ENCODE measurements at places on chromosomes 1 and 21.

DNA sequence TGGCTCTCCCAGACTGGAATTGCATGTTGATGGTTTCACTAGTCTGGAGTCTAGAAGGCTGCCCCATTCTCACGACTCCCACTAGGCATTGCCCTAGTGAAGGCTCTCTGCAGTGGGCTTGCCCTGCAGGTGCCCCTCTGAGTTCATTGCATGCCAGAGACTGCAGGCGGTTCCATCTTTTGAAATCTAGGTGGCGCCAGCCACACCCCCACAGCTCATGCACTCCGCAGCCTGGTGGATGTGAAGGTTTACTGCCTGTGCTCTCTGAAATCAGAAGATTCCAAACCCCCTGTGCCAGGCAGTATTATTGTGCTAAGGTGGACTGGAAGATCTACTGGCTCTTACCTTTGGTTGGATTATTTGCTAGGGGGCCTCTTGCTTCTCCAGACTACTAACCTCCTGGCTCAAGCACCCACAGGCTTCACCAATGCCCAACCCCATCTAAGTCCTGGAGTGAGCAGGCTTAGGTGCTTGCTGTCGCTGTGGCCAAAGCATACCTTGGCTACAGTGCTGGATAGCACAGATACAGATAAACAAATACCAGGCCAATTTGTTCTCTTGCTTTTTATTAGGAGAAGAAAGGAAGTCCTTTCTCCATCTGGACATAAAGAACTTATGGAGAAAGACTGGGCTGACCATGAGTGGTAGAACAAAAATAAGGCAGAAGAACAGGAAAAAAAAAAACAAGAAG lies 83.5 kb upstream of the SIM2 start:
- DNase-seq: no peak

- peak; percentile 5 for DNase-seq
These were observed 176.8 kb upstream of the USP25 start for GRCh38 chr21:15552914-15553494.

GRCh38 chr1:222247081-222247480 lies 300.8 kb downstream of the HHIPL2 start:
- no peak for DNase-seq

DNA sequence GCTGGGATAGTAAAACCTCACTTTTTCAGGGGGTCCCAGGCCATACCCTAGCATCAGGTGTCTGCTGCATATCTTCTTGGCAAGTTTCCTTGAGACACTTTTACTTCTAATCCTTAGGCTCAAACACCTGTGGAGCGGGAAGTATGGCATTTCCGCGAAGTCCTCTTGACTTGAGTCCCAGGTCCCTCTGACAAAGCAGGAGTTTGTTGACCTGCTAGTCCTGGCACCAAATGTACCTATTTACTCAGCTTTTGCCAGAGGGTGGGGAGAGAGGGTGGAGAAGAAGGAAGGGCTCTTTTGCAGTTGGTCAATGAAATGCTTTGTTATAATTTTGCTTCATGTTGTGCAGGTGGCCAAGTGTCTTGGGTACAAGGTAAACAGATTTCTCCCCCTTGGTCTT lies 59.7 kb downstream of the CLIC6 start:
- no peak for DNase-seq

GRCh38 chr1:118991448-118991847 lies 3.3 kb upstream of the TBX15 start:
- DNase-seq: no peak

GRCh38 chr21:23162198-23162946 lies 2164.2 kb downstream of the NCAM2 start:
- DNase-seq: no peak

DNA sequence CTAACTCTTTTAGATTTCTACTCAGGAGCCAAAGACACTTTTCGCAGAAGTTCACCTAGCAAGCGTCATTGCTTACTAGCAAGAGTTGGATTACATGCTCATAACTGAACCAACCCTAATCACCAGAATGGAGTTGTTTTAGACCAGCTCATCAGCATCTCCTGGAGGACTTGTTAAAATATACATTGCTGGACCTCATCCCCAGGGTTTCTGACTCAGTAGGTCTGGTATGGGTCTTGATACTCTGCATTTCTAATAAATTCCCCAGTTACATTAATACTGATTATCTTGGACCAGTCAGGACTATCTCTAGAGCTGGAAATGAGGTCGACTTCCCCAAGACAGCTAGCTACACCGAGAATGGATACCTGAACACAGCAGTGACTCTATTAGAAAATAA lies 9.7 kb upstream of the PRDX6 start:
- DNase-seq: peak; percentile 11

DNA sequence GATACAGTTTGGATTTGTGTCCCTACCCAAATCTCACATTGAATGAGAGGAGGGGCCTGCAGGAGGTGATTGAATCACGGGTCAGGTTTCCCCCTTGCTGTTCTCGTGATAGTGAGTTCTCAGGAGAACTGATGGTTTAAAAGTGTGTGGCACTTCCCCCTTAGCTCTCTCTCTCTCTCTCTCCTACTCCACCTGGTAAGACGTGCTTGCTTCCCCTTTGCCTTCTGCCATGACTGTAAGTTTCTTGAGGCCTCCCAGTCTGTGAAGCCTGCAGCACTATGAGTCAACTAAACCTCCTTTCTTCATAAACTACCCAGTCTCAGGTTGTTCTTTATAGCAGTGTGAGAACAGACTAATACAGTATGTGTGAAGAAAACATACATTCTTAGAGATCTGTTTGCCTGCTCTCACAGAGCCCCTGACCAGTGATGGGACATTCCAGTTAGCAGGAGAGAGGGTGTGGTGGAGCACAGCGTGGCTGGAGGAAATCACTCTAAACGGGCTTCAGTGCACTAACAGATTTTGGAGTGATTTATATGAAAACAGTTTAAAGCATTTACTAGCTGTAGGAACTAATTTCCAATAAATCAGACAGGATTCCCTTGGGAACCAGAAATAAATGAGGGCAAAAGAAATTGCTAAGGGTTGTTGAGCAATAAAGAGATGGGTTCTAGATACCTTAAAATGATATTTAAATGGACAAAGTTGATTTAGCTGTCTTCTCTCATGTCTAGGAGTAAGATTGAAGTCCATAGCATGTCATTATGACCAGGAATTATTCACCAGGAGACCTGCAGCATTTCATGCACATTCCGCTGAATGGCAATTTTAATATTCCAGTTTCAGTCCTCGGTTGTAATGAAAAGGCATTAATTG lies 411.0 kb downstream of the CAMTA1 start:
- no peak for DNase-seq

DNA sequence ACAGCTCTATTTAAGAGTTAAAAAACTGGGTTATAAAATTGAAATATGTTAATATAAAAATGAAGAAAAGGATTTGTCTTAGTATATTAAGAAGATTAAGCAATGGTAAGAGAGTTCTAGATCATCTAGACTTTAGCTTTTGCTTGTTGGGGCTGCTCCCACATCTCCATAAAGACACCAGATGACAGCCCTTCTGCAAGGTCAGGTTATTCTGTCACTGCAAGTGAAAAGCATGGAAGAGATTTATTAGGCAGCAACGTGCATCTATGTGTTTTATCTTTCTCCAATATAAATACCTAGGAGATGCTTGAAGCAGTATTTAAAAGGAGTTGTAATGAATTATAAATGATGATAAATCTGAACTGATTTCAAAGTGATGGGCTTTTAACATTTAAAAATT lies 1560.4 kb downstream of the AMY1C start:
- no peak for DNase-seq

- no peak for DNase-seq
These were observed 51.2 kb upstream of the STUM start for GRCh38 chr1:226497276-226497833.

DNA sequence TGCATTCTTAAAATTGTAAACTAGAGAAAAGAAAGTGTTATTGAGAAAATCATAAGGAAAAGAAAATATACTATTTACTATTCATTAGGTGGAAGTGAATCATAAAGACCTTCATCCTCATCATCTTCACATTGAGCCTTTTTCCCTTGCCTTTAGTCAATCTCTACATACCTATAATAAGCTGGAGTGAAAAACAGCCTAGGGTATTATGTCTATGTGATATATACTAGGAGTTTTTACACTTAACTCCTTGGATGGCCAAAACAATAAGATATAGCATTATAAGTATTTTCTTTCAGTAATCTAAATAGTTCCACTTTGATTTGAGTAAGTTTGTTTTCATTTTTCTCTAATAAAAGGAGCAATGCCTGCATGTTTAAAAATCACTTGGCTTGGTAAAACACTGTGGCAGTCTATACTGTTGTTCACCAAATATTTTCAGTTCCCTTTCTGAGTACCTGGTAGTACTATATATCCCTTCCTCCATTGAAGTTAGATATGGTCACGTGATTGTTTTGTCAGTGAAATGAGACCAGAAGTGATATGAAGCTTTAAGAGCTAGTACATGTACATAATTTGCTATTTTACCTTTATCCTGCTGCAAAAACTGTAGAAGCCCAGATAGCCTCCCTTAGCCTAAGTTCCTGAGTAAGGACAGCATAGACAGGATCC lies 78.3 kb downstream of the CLEC20A start:
- DNase-seq: no peak

- no peak for DNase-seq
These were observed 427.8 kb upstream of the ZP4 start for GRCh38 chr1:238318294-238319110.

DNA sequence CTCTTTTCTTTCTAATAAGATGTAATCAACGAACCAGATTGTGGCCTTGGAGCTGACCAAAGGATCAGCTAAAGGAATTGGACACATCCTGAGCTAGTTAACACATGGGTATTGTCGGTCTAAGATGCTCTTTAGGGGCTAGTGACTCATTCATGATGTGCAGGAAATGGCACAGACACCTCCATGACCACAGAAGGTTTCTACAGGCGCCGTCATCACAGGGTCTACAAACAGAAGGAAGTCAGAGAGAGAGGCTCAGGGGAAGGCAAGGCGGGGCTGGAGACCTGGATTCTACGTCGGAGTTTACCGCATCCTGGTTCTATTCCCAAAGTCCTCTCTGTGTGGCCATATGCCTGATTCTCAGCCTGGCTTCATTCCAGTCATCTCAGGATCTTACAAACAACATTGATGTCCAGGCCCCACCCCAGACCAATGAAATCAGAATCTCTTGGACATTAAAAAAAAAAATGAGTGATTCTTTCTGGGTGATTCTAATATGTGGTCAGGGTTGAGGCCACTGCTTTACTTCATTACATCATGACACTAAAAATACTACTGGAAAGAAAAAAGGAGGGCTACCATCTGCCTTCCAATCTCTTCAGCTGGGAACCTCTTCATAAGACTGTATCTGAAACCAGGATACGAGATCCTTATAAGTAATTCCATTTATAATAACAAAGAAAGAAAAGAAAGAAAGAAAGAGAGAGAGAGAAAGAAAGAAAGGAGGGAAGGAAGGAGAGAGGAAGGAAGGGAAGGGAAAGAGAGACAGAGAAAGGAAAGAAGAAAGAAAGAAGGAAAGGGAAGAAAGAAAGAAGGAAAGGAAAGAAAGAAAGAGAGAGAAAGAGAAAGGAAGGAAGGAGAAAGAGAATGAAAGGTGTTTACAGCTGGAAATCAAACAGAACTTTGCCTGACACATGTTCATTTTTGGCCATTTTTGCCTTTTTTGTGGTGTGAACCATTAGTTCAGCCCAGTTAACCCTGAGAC lies 11.6 kb upstream of the KCNJ15 start:
- peak; percentile 98 for DNase-seq

DNA sequence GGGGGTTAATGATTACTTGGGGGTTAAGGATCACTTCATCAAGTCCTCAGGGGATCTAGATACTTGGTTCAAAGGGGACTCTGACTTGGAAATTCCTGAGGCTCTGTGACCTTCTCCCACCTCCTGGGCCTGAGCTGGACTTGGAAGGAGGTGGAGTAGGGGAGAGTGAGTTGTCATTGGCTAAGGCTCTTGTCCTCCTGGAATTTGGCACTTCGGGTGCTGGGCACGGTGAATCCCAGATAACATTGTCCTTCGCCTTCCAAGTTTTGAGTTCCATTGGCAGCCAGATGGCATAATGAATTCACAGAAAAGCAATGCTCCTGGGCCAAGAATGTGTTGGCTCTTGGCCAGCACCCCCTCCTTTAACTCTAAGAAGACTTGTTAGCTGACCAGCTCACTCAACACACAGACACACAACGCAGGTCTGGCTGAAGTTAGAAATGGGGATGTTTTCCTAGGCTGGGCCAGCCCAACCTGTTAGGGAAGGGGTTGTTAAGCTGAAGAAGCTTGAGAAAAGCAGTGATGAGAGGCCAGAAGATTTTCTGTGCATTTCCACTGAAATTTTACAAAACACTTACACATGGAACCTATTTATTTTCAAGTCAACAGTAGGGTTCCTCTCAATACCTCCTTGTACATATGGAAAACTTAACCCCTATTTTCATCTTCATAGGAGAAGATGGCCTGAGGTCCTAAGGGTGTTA lies 29.7 kb downstream of the SLC26A9 start:
- peak; percentile 47 for DNase-seq

DNA sequence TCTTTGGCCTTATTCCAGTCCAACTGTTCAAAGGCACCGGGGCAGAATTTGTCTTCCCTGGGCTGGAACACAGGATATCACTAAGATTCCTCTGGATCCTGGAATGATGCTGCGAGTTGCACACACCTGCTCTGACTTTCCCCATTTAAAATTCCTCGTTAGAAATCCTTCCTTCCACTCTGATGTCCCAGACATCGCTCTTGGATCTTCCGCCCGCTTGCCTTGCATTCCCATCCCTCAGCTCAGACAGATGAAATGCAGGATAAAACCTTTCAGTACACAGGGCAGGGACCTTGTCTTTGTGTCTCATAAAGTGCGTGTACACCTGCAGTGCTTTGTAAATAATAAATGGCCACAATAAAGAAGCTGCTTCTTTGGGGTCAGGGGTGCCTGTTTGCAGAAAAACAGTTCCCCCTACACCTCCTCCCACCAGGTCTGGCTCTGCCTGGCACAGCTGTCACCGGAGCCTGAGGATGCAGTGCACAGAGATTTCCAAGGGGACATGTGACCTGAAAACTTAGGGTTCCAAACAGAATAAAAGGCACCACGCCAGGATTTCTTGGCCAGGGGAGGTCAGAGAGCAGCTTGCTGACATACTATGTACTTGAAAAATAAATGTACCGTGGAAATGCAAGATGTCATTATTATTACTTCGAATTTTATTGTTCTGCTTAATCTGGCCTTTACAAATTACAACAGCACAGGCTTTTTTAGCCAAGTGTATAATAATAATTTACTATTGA lies 62.9 kb upstream of the SYT6 start:
- no peak for DNase-seq

DNA sequence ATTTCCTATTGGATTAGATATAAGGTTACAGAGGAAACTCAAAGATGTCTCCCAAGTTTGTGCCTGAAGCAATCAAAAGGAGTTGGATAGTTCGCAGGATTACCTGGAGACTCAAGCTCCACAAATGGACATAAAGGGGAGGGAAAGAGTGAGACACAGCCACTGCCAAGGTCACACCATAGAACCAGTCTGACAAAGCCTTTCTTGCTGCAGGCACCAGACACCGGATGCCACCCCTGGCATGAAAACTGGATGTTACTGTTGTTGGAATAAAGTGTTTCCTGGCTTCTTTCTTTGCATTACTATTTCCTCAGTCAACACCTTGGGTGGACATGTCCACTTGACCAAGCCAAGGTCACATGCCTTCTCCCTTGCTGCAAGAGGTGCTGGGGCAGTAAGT lies 70.6 kb downstream of the SNRPE start:
- DNase-seq: no peak

GRCh38 chr1:163439471-163439870 lies 117.7 kb downstream of the NUF2 start:
- DNase-seq: no peak
